ENCODE measurements at places on chromosomes 6 and 20. TPM values are rescaled to one million over a fixed set of nuclear protein-coding genes. Genes with fewer than 3 reads are reported as not detected.

- no peak for DNase-seq
Measured at GRCh38 chr20:40683221-40683893, 5.7 kb downstream of the MAFB start.

DNA sequence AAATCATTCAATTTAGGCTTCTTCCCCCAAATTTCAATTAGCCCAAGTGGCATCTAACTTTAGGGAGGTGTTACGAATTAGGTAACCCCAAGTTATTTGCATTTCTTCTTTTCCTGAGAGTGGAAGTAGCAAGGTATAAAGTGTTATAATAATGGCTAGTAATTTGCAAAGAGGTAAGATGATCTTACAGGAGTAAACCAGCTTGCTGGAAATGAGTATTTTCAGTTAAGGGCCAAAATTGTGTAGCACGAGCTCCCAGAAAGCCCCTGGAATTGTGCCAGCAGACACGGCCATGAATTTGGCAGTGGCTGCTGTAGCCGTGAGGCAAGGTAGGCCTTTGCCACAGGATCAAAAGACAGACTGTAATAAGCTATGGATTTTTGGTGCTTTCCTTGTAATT is 38.0 kb downstream of the CITED2 start:
- DNase-seq, result peak; percentile 27

DNA sequence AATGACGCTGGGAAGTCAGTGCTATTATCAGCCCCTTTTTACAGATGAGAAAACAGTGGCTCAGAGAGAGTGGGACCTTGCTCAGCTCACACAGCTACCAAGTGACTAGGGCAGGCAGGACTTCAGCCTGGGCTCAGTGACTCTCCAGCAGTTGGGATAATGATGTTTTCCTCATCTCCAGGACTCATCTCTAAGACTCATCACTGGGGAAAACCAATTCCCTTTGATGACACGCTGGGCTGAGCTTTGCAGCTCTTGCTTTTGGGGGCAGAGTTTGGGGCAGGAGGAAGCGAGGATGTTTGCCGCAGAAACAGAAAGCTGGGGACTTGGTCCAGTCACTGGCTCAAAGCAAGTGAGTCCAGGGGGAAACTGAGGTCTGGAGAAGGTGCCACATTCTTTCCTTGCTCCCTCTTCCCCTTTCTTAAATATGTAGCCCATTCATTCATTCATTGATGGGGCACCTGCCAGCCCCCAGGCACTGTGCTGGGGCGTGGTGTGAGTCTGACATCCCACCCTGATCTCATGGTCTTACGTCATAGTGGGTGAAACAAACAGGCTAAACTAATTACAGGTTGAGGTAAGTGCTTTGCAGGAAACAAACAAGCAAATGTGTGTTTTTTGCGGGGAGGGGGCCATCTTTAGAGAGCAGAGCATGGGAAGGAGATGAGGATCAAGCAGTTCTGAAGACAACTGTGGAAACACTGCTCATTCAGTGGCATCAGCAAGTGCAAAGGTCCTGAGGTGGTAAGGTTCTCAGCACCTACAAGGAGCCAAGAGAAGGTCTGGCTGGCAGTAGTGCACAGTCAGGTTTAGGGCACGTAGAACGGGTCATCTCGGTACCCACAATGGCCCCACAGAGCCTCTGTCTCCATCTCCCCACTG is 74.4 kb upstream of the PMEPA1 start:
- DNase-seq, result no peak

DNA sequence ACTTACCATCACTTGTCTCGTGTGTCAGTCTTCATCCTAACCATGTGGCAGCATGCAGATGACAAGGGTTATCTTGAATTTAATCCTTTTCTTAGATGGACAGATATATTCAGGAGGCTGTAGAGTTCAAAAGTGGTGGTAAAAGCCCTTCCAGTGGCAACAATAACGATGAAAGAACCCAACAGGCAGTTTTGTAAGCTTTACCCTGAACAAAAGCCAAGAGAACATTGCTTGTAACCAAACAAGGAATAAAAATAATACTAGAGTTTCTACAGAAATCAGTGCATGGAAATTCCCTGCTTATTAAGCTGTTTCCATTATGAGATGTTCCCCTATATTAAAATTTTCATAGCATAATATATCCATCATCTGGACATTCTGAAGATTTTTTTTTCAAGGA is 69.7 kb downstream of the PDE7B start:
- DNase-seq, result no peak

DNA sequence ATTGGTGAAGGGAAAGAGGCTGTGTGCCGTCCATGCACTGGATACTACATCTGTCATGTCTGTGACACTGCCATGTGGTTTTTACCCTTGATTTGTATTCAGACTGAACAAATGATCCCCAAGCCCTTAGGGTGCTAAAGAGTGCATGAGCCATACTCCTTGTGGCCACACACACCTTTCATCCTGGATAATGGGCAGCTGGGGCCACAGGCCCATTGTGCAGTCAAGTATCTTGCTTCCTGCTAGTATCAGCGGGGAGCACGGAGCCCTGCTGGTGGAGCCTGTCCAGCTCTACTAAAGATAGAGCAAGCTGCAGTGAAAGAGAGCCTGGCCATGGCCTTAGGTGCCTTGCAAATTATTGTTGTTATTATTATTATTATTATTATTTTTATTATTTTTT is 75.1 kb downstream of the SLX4IP start:
- no peak for DNase-seq

- DNase-seq, result no peak
Measured at GRCh38 chr20:49867453-49868215, 47.7 kb downstream of the SPATA2 start.

Gene MYBL2
- 5.2 TPM for polyA plus RNA-seq

Gene KCNS1
- polyA plus RNA-seq, result not detected

Gene RCAN2
- polyA plus RNA-seq, result not detected

Gene TAGAP
- polyA plus RNA-seq, result 246 TPM

Gene OXT
- not detected for polyA plus RNA-seq

Gene PKIB
- 0.49 TPM for polyA plus RNA-seq

Gene CRYBG1
- polyA plus RNA-seq, result 9.6 TPM
